ENCODE measurements at places on chromosomes 3 and 15.

DNA sequence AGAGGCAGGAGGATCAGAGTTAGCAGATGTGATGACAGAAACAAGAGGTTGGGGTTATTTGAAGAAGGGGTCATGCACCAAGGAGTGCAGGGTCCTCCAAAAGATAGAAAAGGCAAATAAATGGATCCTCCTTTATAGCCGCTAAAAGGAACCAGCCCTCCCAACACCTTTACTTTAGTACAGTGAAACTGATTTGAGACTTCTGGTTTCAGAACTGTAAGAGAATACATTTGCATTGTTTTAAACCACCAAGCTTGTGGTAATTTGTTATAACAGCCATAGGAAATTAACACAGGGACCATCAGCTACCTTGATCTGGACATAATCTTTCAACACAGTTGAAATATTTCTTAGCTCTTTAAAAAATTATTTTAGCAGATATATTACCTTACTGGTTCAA, 166.6 kb downstream of the TIGIT start:
- no peak for DNase-seq

- peak; percentile 86 for DNase-seq
Measured at GRCh38 chr15:55290528-55291057, 980 bp upstream of the RAB27A start.

DNA sequence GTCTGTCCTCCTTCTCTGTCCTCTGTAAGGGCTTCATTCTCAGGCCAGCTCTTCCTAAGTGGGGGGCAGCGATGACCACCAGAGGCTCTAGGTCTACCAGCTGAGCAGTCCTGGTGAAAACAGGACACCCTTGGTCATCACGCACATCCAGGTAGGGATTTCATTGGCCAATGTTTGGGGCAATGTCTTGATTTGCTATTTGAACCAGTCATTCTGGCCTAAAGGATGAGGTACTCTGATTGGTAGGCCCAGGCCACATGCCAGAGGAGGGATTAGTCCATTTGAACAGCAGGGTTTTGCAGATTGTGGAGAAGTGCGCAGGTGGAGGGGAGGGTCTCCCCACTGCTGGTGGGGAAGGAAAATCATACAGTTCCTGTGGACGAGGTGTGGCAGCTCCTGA, 57.3 kb downstream of the PLXNA1 start:
- DNase-seq = no peak

- no peak for DNase-seq
Measured at GRCh38 chr3:51983578-51984268, 388 bp downstream of the ACY1 start.

- DNase-seq = no peak
Measured at GRCh38 chr3:71266875-71267274, 316.7 kb downstream of the FOXP1 start.

GRCh38 chr3:184361532-184361931, at the start of the genes CLCN2 and POLR2H:
TSS of gene CLCN2 (minus strand) at chr3:184361605. CDS start at chr3:184361479, 126 bp downstream.
TSS of gene POLR2H (plus strand) at chr3:184361710. CDS start at chr3:184363493, 1,783 bp downstream.
- peak; percentile 87 for DNase-seq

Measured in GM20000 (cell line).